ENCODE measurements at places on chromosomes 4 and X.

DNA sequence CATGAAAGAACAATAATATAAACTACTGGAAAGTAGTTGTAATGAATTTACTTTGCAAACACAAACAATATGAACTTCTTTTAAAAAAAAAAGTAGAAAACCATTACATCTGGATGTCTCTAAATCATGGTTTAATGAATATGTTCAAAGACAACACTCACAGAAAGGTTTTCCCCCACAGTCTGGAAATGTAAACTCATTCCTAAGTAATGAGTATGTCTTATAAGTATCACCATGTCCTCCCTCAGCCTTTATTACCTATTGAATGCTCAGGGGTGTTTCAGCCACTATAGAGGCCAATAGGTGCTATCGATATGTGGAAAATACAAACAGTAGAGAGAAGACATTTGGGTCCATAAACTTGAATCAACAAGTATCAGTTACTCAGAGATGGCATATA lies 186.7 kb downstream of the PALLD start:
- no peak for DNase-seq

DNA sequence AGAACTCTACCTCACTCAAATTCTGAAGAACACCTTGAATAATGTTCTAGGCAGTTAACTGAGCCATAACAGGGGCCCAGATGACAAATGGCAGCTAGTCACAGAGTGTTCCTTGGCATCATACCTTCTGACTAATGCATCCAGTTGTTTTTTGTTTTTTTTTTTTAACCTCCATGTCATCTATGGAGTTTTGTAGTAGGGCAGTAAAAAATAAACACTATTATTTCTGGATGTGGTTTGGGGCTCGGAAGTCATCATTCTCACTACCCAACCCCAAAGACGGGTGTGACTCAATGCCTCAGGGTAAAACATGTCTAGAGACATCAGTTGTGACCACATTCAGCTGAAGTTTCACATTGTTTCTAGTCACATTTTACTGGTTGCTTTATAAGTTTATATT lies 31.2 kb upstream of the MCF2 start:
- DNase-seq: no peak

GRCh38 chr4:79198951-79199587 lies 126.8 kb downstream of the NAA11 start:
- no peak for DNase-seq

DNA sequence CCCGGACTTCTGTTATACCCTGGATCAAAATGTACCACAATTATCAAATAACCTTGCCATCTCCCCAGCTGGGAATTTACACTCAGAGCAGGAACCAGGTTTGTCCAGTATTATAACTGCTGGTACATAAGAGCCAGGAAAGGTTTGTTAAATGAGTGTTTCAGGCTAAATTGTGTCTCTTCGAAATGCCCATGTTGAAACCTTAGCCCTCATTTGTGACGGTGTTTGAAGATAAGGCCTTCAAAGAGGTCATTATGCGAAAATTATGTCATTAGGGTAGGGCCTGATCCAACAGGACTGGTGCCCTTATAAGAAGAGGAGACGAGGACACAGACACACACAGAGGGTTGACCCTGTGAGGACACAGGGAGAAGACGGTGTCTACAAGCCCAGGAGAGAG lies 73.5 kb upstream of the DHRSX start:
- no peak for DNase-seq

DNA sequence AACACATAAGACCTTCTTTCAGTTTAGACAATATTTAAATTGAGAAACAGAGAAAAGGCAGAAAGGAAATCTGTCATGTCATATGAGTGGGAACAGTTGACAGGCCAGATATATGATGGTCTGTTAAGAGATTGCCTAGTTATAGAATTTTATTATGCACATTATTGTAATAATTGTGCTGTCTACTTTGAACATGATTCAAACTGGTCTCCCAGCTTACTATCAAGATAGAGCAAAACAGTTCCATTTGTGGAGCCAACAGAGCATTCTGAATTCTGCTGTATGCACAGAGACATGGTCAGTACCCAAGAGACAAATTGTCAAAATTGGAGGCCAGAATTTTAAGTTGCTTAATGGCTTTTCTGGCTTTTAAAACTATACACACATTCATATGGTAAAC lies 139.4 kb downstream of the FBXO8 start:
- DNase-seq: no peak

DNA sequence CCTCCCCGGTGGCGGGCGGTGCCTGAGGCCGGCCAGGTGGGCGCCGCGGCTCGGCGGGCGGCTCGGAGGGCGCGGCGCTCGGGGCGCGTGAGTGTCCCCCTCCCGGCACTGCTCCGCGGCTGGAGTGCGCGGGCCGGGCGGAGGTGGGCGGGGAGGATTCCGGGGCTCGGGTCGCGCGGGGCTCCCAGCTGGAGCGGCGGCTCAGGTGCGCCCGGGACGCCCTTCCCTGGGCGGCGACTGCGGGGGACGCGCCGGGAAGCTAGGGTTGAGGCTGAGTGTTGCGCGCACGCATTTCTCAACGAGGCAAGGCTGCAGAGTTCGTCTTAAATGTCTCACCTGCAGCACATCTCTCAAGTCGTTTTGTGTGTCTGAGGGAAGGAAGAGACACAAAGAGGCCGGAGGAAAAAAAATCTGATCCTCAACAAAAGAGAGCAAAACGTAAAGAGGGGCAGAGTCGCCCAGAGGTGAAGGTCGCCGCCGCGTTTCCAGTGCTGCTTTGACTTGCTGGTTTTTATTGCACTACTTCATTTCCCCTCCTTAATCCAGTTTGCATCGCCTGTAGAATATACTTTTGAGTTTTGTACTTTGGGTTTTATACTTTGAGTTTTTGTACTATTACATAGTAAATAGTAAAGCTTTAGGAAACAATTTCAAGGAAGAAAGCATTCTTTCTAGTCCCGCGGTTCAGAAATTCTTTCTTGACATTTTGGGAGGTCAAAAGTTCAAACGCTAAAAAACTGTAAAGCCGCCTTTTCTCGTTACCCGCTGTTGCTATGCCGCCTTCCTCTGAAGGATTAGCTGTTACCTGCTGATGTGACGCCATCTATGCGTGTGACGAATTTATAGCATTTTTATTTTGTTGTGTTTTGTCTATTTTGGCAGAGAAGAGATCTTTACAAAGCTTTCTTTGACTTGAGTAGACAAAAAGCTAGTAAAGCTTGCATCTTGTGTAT lies 106.5 kb upstream of the STOX2 start:
- DNase-seq: no peak

DNA sequence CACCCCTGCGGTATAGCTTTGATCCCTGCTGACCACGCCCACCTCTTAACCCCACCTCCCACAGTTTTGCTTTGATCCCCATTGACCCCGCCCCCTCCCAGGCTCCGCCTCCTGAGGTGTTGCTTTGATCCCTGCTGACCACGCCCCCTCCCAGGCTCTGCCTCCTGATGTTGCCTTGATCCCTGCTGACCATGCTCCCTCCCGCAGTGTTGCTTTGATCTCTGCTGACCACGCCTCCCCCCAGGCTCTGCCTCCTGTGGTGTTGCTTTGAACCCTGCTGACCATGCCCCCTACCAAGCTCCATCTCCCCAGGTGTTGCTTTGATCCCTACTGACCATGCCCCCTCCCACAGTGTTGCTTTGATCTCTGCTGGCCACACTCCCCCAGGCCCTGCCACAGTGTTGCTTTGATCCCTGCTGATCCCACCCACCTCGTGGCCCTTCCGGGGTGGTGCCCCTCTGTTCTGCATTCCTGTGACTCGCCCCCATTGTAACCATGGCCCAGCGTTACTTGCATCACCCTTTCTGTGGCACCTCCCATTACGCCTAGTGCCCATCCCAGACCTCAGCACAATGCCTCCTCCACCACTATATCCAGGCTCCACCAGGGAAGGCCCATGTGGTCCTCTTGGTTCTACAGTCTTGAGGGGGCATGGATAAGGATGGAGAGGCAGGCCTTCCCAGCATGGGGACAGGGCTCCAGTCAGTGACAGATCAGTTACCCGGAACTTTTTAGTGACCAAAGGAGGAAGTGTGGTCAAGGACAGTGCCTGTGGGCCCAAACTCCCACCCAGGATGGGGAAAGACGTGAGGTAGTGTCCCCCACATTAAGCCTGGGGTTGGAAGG lies 70.8 kb downstream of the ADRA2C start:
- DNase-seq: no peak

DNA sequence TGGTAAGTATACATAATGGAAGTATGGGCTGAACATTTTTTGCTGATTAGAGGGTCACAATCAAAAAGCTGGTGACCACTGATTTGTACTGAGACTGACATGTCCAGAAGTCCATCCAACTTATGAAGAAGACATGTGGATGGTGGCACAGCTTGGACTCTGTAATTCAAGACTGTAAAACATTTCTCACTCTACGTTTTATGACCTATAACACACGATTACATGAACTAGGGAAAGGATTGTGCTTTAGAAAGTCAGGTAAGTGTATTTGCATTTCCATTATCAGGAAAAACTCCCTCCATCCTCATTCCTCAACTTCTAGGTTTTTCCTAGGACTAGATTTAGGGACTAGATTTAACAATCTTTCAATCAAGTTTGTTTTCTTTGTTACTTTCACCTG lies 30.5 kb upstream of the OCIAD2 start:
- DNase-seq: no peak

DNA sequence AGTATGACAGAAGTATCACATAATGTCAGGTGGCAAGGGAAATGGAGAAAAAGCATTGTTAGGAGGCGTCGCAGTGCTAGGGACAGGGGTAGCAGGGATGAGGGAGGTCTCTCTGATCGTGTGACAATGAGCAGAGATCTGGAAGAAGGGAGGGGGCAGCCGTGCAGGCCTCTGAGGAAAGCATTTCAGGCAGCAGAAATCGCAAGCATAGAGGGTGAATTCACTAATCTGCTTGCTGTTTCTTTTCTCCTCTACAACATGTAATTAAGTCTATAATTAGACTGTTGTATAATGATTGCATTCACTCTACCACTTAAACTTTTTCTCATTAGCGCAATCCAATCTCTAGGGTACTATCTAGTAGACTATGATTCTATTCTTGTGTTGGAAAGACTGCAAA lies 9.1 kb downstream of the CYP4V2 start:
- no peak for DNase-seq

DNA sequence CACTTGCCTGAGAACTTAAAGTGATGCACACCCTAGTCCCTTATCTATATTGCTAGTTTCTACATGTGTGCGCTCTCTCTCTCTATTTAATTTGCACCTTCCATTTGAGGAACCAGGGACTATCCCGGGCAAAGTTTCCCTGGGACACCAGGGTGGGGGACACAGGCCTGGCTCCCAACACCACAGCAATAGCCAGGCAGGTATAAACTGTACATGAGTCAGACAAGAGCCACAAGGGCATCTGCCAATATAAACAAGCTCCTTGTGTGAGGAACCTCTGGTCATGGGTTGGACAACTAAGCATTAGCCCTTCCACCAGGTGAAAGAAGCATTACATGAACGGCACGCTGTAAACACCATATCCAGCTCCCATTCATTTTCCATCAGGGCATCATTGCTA lies 455.5 kb downstream of the STIM2 start:
- DNase-seq: no peak

DNA sequence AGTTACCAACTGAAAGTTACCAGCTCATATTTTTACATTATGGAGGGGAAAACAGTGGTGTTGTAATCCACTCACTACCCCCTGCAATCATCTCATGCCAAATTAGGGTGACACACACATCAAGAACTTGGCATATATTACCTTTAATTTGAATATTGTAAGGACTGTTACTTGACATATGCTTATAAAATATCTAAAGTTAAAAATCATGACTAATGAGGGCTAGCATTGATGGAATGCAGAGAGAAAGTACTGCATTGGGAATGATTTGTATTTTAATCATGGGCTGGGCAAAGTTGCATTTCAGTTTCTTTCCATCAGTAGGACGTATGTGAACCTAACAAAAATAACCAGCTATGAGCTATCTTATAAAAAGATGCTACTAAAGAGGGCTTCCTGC lies 517.5 kb upstream of the GRIA3 start:
- DNase-seq: no peak

- DNase-seq: no peak
These were observed 220.1 kb upstream of the STK26 start for GRCh38 chrX:131802836-131803626.

DNA sequence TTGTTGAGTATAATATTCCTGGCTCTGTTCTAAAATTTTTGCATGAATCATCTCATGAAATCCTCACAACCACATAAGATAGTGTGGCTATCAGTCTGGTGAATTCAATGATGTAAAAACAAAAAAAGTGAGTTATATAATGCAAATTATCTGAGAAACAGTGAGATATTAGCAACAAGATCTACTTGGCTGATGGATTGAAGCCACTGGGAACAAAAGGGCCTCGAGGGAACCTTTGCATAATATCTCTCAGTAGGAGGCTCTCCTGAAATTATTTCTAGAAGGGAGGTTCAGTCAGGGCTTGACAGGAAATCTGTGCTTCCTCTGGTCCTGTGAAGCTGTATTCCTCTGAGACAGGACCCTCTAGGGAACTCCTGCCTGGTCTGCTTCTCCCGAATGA lies 30.1 kb upstream of the NUP54 start:
- no peak for DNase-seq

GRCh38 chrX:29690061-29690460 lies 525.3 kb upstream of the MAGEB2 start:
- no peak for DNase-seq

DNA sequence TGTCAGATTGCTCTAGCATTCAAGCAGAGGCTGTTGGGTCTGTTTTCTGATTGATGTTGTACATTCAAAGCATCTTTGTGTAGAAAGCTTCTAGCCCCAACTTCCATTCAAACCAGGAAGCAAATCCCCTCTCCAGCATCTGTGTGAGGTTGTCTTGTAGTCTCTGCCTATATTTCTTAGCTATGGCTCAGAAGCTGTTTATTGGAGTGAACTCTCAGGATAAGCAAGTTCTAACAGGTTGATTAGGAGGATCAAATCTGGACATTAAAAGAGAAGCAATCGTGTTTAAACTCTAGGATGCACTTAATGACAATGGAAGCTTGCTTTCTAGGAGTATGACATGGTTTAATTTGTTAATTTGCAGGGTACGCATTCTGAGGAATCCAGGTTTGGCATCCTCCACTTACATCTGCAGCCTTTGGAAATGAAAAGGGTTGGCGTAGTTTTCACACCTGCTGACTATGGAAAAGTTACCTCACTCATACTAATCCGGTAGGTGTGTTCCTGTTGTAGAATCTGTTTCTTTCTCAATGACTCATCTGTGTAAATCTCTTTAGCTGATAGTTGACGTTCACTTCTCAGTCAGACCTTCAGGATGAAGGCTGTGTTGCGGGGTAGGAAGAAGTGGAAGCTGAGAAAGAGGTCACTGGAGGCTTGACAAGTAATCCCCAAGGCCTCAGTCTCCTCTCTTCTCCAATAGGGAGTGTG lies 88.0 kb upstream of the TLR2 start:
- no peak for DNase-seq

Measured in right renal cortex interstitium (tissue), 3 donors.